ENCODE measurements at places on chromosomes 3 and 15.

DNA sequence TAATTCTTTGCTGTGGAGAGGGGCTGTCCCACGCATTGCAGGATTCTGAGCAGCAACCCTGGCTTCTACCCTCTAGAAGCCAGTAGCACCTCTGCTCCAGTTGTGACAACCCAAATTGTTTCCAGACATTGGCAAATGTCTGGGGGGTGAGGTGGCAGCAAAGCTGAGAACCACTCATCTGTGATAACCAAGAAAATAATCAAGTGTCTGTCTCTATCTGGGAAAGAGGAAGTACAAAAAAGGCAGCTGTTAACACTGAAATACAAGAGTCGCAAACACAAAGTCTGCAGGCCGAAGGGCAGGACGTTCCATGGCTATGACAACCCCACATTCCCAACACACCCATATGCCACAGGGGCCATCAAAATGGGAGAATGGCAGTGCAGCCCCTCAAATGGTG lies 42.2 kb upstream of the GNB5 start:
- no peak for DNase-seq

DNA sequence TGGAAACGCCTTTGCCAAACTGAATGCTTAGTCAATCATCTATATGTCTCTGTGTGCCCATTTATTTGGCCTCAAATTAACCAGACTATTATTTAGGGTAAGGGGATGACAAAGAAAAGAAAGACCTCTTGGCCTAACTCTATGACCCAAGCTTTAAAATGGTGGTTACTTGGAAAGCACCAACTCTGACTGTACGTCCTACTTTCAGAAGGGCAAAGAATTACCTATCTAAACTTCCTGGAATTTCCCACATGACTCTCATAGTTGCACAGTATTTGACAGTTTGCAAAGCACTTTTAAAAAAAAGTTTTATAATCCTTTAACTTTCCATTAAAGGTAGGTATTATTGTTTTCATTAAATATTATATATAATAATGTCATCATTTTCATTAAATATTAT lies 6.3 kb upstream of the MTHFS start:
- DNase-seq = no peak

GRCh38 chr15:67105065-67105951 lies 39.9 kb downstream of the SMAD3 start:
- no peak for DNase-seq

- no peak for DNase-seq
Observed at GRCh38 chr3:123285931-123286307, 84.2 kb downstream of the SEC22A start.

GRCh38 chr15:58070801-58071418 lies 5.4 kb upstream of the ALDH1A2 start:
- DNase-seq = peak; percentile 54

GRCh38 chr15:22902046-22902445 lies 63.6 kb downstream of the NIPA2 start:
- DNase-seq = no peak

GRCh38 chr3:133994166-133994890 lies 35.4 kb downstream of the SLCO2A1 start:
- DNase-seq = no peak

GRCh38 chr3:141740349-141740748 lies 2.3 kb downstream of the RNF7 start:
- DNase-seq = no peak

- DNase-seq = no peak
Observed at GRCh38 chr3:124246949-124247348, 255.0 kb upstream of the ROPN1 start.

GRCh38 chr3:193964517-193964880 lies 171.4 kb upstream of the HES1 start:
- no peak for DNase-seq

GRCh38 chr3:116886202-116886893 lies 176.8 kb downstream of the TUSC7 start:
- DNase-seq = no peak

DNA sequence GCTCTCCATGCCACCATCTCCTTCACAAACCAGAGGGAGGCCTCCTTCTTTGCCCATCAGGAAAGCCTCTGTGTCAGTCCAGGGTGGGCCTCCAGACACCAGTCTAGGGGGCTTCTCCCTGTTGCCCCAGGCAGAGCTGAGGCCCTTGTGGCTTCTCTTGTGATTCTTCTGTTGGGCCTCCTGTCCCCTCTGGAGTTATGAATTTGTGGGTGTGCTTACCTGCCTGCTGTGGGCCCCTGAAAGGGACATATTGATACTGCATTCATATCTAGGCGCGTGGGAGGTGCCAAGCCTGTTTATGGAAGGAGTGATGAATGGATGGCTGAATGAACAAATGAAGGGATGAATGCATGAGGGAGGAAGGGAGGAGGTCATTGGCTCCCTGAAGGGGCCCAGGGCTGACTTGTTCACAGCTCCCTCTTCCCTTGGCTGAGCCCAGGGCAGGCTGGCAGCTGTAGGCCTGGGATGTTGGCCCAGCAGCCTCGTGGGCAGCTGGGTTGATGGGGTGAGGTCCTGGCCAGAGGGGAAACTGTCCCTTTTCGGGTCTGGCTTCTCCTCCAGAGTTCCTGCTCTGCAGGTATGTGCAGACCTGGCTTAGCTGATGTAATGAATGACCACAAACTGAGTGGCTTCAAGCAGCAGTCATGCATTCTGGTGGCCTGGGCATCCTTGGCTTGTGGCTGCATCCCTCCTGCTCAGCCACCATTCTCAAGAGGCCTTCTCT lies 195.4 kb downstream of the GOLGA6L6 start:
- DNase-seq = no peak

- peak; percentile 85 for DNase-seq
Observed at GRCh38 chr3:69120879-69121464, 1.4 kb downstream of the LMOD3 start.

DNA sequence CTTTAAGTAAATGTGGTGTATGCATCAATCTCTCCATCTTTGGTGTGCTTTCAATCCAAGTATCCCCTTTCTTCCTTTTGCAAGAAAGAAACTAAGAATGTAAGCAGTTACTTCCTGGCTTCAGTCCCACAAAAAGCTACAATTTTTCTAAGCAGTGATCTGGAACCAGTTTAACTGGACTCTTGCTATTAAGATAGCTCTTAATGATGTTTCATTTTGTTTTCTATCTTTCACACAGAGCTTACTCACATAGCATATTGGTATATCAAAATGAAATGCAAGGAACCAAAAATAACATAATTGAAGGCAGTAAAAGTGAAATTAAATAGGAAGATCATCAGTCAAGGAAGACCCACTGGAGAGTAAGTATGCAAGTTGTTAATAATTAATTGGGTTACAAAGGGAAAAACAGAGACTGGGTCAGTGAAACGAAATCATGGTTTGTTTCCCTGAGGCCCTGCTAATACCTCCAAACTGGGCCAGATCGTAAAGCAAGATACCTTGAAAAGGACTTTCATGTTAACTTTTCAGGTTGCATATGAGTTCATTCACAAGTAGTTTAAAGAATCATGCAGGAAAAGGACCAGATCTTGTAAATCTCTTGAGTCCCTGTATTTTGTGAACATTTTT lies 41.9 kb downstream of the GPR160 start:
- no peak for DNase-seq

- no peak for DNase-seq
Observed at GRCh38 chr3:13708301-13708700, 159.4 kb downstream of the FBLN2 start.

Measured in activated CD4-positive, alpha-beta T cell treated with anti-CD3 and anti-CD28 coated beads, Interleukin-2, amount 50 U/mL, for 48 hours (primary cell).